Activated T-helper 2 cell treated with anti-CD3 and anti-CD28 coated beads, Interferon-gamma antibody, Interleukin-2, Interleukin-4, amounts not matched to agents 10 μg/mL and 5 μg/mL and 100 μg/mL, durations not matched to agents 14 hours and 24 hours and 36 hours (primary cell): ENCODE measurements at places on chromosomes 16 and 17.
A peak's percentile ranks its signal among the peaks of the same experiment; 100 is the strongest.

- DNase-seq, result no peak
- peaks cover 6% of the 10 kb centered on the region for H3K4me1 ChIP-seq
- H3K27me3 ChIP-seq, result peaks cover 2% of the 10 kb centered on the region
- no peak overlapping the region for H3K4me3 ChIP-seq
- H3K27ac ChIP-seq, result no peak overlapping the region
Measured at GRCh38 chr16:4179020-4179419, 62.8 kb upstream of the ADCY9 start.

DNA sequence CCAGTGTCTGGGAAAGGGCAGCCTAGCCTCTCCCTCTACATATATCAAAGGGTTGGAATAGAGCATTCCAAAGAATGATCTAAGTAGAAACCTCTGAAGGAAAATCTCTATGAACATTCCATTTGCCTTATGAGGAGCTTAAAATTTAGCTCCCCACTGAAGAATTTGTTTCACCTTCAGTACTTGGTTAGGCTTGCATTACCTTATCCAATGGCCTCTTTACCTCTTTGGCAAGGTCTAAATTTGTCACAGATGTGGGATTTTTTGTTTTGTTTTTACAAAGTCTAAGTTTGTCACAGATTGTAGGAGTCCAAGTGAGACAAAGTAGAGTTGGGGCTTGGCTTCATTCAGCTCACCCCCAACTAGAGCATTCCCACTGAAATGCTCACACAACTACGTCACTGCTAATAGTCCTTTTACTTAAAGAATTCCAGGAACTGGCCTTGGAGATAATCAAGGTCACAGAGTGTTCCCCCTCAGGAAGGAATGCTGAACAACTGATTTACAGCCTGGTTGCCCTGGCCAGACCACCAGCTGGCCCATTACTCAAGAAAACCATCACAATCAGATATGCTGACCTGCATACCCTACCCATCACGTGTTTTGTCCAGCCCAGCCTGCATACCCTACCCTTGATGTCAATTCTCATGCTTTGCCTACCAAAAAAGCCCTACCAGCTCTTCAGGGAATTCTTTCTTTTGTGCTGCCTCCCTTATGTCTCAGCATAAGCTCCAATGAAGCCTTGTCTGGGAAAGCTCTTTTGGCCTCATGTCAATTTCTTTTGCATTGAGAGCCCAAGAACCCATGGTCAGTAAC lies 26.5 kb upstream of the PPM1D start:
- H3K27ac ChIP-seq, result no peak overlapping the region
- peaks cover 19% of the 10 kb centered on the region for H3K27me3 ChIP-seq
- H3K4me3 ChIP-seq, result no peak overlapping the region
- DNase-seq, result no peak
- peaks cover 7% of the 10 kb centered on the region for H3K4me1 ChIP-seq

DNA sequence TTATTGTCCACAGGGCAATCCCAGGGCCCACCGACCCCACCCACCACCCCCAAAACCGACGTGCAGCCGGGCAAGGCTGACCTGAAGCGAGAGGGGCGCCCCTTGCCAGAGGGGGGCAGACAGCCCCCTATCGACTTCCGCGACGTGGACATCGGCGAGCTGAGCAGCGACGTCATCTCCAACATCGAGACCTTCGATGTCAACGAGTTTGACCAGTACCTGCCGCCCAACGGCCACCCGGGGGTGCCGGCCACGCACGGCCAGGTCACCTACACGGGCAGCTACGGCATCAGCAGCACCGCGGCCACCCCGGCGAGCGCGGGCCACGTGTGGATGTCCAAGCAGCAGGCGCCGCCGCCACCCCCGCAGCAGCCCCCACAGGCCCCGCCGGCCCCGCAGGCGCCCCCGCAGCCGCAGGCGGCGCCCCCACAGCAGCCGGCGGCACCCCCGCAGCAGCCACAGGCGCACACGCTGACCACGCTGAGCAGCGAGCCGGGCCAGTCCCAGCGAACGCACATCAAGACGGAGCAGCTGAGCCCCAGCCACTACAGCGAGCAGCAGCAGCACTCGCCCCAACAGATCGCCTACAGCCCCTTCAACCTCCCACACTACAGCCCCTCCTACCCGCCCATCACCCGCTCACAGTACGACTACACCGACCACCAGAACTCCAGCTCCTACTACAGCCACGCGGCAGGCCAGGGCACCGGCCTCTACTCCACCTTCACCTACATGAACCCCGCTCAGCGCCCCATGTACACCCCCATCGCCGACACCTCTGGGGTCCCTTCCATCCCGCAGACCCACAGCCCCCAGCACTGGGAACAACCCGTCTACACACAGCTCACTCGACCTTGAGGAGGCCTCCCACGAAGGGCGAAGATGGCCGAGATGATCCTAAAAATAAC lies 3.0 kb downstream of the SOX9 start:
- no peak overlapping the region for H3K4me3 ChIP-seq
- peaks cover 51% of the 10 kb centered on the region for H3K27me3 ChIP-seq
- no peak for DNase-seq

- H3K36me3 ChIP-seq, result no peaks in the 10 kb centered on the region
Measured at GRCh38 chr17:957856-958421, 21.6 kb downstream of the NXN start.

DNA sequence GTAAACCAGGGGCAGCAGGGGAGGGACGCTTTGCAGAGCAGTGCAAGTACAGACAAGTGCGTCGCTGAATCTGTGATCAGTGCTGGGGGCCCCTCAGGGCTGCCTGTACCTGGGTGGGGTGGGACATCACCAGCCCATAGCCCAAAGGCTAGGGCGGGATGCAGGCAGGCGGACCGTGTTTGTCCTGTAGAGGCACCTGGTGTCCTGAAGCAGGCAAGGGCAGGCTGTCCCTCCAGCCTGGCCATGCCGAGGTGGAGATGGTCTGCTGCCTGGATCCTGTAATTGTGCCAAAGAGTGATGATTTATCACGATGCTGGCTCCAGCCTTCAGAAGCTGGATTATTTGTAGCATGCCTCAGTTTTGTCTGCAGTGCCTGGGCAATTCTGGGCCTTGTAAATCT lies 137.9 kb upstream of the GSE1 start:
- no peak for DNase-seq
- H3K4me3 ChIP-seq, result no peak overlapping the region
- H3K36me3 ChIP-seq, result no peaks in the 10 kb centered on the region
- no peaks in the 10 kb centered on the region for H3K4me1 ChIP-seq
- H3K27me3 ChIP-seq, result no peaks in the 10 kb centered on the region

GRCh38 chr17:45900723-45901415 lies 6.5 kb downstream of the MAPT start:
- H3K4me1 ChIP-seq, result peaks cover 3% of the 10 kb centered on the region
- no peaks in the 10 kb centered on the region for H3K36me3 ChIP-seq
- no peak for DNase-seq
- H3K27me3 ChIP-seq, result peaks cover 47% of the 10 kb centered on the region

- peaks cover 20% of the 10 kb centered on the region for H3K4me1 ChIP-seq
- no peak overlapping the region for H3K27ac ChIP-seq
- H3K36me3 ChIP-seq, result peaks cover 25% of the 10 kb centered on the region
- H3K27me3 ChIP-seq, result no peaks in the 10 kb centered on the region
- DNase-seq, result no peak
- no peak overlapping the region for H3K4me3 ChIP-seq
Measured at GRCh38 chr16:82135844-82136243, 34.2 kb downstream of the MPHOSPH6 start.

DNA sequence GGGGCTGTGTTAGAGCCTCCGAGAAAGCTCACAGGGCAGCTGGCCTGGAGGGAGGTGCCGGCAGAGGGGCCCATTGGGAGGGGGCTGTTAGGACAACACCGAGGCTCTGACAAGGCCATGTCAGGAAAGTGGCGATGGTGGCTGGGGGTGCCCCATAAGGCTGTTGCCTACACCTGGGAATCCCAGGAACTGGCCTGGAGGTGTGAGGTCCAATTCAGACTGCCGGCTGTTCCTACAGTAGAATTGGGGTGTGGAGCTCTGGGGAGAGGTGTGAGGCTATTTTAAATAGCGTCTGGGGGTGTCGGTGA lies 155.0 kb upstream of the CHMP6 start:
- no peaks in the 10 kb centered on the region for H3K27me3 ChIP-seq
- peaks cover 31% of the 10 kb centered on the region for H3K4me1 ChIP-seq
- DNase-seq, result no peak
- H3K36me3 ChIP-seq, result peaks cover 32% of the 10 kb centered on the region
- H3K27ac ChIP-seq, result peak overlapping the region; percentile 28

GRCh38 chr16:69534720-69535119 lies 31.0 kb upstream of the NFAT5 start:
- H3K36me3 ChIP-seq, result no peaks in the 10 kb centered on the region
- peaks cover 32% of the 10 kb centered on the region for H3K4me1 ChIP-seq
- no peak overlapping the region for H3K27ac ChIP-seq
- no peak overlapping the region for H3K4me3 ChIP-seq

DNA sequence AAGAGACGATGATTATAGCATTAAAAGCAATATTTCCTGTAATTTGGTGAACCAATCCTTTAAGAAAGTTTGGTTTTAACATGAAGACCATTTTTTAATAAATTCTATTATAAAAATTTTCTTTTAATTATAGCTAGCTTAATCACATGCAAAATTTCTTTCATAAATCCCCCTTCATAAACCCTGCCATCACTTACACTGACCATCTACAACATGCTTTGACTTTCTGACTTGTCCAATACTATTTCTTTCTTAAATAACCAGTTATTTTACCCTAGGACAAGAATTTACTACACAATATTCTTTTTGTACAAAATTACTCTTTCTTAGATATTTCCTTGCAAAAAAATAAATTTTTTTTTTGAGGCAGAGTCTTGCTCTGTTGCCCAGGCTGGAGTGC lies 1334.8 kb downstream of the CDH11 start:
- H3K4me1 ChIP-seq, result no peaks in the 10 kb centered on the region
- no peak for DNase-seq
- H3K36me3 ChIP-seq, result no peaks in the 10 kb centered on the region
- no peaks in the 10 kb centered on the region for H3K27me3 ChIP-seq

- H3K27me3 ChIP-seq, result no peaks in the 10 kb centered on the region
- H3K27ac ChIP-seq, result no peak overlapping the region
- no peaks in the 10 kb centered on the region for H3K4me1 ChIP-seq
- H3K4me3 ChIP-seq, result no peak overlapping the region
Measured at GRCh38 chr16:1667271-1667670, 10.8 kb upstream of the JPT2 start.

- peaks cover 16% of the 10 kb centered on the region for H3K36me3 ChIP-seq
- DNase-seq, result no peak
- H3K27ac ChIP-seq, result no peak overlapping the region
- peaks cover 6% of the 10 kb centered on the region for H3K4me1 ChIP-seq
- no peak overlapping the region for H3K4me3 ChIP-seq
Measured at GRCh38 chr17:82805254-82805653, 34.6 kb downstream of the ZNF750 start.

DNA sequence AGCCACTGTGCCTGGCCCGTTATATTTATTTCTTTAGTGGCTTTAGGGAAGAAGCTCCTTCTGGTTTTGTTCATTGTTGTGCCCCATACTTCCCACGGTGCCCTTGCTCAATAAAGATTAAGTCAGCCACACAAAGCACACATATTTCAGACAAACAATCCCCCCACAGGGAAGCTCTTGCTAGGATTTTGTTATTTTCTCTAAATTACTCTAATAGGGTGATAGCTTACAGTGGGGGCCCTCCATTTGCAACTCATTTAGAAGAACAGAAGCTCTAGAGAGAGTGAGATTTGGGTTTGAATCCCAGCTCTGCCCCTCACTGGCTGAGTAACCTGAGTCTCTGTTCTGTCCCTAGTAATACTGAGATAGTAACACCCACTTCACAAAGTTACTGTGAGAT lies 499.9 kb downstream of the GRIN2A start:
- no peak for DNase-seq
- no peaks in the 10 kb centered on the region for H3K36me3 ChIP-seq
- H3K27me3 ChIP-seq, result no peaks in the 10 kb centered on the region
- no peaks in the 10 kb centered on the region for H3K4me1 ChIP-seq

- H3K4me3 ChIP-seq, result no peak overlapping the region
- H3K36me3 ChIP-seq, result no peaks in the 10 kb centered on the region
- H3K27me3 ChIP-seq, result no peaks in the 10 kb centered on the region
Measured at GRCh38 chr16:61934601-61935000, 101.6 kb downstream of the CDH8 start.

- H3K27ac ChIP-seq, result no peak overlapping the region
- no peak overlapping the region for H3K4me3 ChIP-seq
- H3K4me1 ChIP-seq, result no peaks in the 10 kb centered on the region
- no peaks in the 10 kb centered on the region for H3K36me3 ChIP-seq
Measured at GRCh38 chr17:79594271-79594670, 16.6 kb downstream of the RBFOX3 start.
